Amniotic epithelial cell (primary cell): ENCODE measurements at places on chromosomes 2 and 18.

GRCh38 chr18:75474332-75474731 lies 46.8 kb upstream of the SMIM21 start:
- DNase-seq: no peak

DNA sequence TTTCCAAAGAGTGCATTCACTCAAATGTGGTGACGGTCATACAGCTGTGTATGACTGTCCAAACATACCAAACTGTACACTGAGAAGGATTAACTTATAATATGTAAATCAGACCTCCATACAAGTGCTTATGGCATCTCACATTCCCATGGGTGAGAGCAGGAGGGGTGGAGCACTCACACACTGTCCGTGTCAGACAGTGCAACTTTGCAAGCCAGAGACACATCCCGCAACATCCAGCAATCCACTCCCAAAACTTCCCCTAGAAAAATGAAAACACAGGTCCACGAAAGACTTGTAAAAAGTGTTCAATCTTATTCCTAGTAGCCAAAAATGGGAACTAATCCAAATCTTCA lies 36.4 kb downstream of the FAM168B start:
- DNase-seq: no peak

DNA sequence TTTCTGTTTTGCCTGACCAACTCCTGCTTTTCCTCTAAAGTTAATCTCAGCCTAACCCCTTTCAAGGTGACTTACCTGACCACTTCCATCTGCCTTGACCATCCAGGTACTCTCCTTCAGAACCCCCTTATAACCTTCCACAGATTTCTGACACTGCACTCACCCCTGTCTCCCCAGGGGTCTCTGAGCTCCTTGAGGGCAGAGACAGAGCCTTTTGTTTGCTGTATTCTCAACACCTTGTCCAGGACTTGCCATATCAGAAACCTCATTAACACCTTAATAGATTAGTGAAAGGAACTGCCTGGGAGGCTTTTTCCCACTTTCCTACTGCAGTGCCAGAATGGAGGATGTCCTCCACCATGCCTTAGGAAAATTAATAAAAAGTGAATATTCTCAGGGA lies 119.7 kb upstream of the SERPINE2 start:
- no peak for DNase-seq

DNA sequence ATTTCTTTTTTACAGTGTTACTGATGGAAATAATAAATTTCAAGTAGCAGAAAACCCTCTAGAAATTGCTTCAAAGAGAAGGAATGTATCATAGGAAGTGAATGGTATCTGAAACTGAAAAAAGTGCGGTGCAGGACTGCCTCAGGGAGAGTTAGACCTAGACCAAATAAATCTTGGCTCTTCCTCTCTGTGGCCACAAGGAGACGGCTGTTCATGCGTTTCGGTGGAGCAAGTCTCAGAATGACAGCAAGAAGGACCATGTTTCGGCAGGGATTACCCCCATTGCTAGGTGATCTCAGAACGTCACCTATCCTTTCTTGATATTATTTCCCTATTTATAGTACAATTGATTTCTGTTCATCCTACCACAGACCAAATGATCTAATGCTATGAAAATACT lies 522.3 kb downstream of the SOX11 start:
- DNase-seq: no peak

DNA sequence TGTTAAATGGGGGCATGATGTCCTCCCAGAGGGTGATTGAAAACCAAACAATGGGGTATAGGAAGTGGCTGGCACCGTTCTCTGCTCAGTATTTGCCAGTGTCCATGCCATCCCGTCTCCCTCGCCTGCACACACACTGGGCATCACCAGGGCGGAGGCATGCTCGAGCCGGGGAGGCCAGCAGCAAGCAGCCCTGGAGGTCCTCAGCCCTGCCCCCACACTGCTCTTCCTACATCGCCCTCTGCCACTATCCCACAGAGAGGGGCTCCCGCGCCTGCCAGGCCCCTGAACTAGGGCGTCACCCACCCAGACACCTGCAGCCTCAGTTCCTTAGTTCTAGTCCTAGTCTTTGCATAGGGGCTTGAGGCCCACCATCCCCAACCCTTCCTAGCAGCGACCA lies 50.9 kb downstream of the BIN1 start:
- DNase-seq: no peak

DNA sequence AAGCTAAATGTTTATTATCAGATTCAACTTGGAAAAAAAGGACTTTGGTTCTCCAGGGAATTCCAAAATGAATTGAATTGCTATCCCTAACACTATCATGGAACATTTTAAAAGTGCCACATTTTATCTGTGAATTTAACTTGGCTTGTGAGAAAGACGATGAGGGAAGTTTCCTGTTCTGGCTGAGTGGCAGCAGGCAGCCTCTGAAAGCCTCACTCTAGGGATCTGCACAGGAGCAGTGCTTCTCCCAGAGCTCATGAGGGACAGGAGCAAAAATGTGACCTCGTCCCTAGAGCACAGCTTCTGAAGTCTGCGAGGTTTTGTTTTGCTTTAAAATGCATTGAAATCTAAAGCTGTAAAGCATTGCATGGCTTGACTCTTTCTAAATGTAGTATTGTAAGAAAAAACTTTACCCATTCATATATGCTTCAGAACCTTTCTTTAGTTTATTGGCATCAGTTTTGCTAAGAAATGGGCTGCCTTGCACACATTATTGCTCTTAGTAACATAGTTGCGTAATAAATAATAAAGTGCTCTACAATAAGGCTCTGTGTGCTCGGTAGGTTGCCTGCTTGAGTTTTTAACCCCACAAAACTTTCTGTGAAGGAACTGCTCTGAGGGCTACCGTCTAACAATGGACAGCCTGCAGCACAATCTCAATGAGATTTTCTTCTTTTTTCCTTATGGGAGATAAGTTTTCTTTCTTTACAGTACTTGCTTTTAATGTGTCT lies 136.2 kb upstream of the CDCA7 start:
- DNase-seq: peak; percentile 16

- DNase-seq: no peak
Observed at GRCh38 chr18:39793609-39794008, 2161.4 kb upstream of the PIK3C3 start.

DNA sequence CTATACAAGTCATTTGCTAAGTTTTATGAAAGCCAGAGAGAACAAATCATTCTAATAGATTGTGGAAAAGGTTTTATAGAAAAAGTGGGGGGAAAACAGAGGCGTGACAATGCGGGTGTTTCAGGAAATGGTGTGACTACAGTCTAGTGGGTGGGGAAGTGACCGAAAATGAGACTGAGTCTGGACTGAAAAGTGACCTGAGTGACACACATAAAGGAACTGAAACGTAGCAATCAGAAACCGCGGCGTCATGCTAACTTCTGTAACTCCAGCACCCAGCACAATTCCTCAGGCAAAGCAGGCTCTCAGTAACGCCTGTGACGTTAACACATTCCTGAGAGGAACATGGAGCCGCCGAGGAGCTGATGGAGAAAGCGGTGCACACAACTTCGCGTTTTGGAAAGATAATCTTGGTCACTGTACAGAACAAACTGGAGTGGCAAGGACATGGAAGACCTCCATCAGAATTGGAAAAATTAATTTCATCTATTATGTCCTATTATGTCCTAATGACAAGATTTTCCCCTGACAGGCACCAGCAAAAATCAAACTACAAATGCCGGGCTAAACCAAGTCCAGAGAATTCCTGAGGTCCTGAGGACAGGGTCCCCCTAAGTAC lies 1.4 kb upstream of the CD226 start:
- peak; percentile 50 for DNase-seq

GRCh38 chr2:120320318-120320851 lies 25.6 kb upstream of the INHBB start:
- peak; percentile 65 for DNase-seq

GRCh38 chr18:50091509-50092244 lies 103.3 kb downstream of the MYO5B start:
- DNase-seq: no peak

GRCh38 chr18:32831781-32832180 lies 59.0 kb upstream of the KLHL14 start:
- DNase-seq: no peak

- DNase-seq: no peak
Observed at GRCh38 chr2:241813644-241814392, 4.8 kb downstream of the NEU4 start.

DNA sequence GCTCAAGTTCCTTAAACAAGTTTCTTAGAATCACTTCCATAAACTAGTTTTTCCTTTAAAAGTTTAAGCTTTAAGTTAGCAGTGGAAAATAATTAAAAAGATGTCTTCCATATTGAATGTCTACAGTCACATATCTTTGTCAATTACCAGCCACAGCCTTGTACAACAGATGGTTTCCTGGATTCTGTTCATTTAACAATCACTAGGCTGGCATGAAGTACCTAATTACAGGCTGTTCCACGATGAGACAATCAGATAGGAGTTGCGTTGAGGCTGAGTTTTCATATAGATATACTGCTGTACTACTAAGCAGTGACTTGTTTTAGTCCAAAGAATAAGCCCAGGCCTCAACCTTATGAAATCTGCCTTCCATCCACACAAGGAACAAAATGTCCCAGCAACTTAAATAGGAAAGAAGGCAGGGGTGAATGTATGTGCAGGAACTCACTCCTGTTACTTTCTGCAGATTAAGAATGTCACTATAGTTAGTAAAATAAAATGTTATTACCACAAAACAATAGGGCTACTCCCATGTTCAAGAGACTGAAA lies 131.0 kb downstream of the ZAP70 start:
- DNase-seq: peak; percentile 32

GRCh38 chr2:234494361-234495250 lies 2.3 kb downstream of the ARL4C start:
- DNase-seq: no peak

DNA sequence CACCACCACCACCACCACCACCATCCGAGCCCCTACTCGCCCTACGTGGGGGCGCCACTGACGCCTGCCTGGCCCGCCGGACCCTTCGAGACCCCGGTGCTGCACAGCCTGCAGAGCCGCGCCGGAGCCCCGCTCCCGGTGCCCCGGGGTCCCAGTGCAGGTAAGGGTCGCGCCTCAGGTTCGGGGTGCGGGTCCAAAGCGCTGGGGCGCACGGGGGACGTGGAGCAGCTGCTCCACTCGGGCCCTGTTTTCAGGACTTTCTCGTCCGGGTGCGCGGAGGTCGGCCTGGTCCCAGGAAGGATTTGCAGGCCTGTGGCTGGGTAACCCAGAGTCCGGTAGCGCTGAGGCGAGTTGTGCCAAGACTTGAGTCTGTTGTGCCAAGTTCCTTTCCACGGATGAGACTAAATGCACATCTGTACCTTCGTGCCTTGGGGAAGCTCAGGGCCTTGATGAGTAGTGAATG lies 2.8 kb downstream of the GATA6 start:
- peak; percentile 13 for DNase-seq

DNA sequence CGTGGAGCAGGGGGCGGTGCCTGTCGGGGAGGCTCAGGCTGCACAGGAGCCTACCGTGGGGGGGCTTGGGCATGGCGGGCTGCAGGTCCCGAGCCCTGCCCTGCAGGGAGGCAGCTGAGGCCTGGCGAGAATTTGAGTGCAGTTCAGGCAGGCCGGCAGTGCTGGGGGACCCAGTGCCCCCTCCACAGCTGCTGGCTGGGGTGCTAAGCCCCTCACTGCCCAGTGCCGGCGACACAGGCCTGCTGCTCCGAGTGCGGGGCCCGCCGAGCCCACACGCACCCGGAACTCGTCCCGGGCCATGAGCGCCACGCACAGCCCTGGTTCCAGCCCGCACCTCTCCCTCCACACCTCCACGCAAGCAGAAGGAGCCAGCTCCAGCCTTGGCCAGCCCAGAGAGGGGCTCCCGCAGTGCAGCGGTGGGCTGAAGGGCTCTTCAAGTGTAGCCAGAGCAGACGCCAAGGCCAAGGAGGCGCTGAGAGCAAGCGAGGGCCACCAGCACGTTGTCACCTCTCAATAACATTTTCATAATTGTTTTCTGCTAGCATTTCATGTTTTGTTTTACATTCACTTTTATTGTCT lies 1378.9 kb upstream of the CELF4 start:
- no peak for DNase-seq

GRCh38 chr18:45254709-45255082 lies 360.6 kb upstream of the SLC14A2 start:
- DNase-seq: no peak

GRCh38 chr18:46624127-46624526 lies 32.9 kb downstream of the LOXHD1 start:
- no peak for DNase-seq

GRCh38 chr18:54358495-54359040 lies 862 bp downstream of the C18orf54 start:
- peak; percentile 3 for DNase-seq

DNA sequence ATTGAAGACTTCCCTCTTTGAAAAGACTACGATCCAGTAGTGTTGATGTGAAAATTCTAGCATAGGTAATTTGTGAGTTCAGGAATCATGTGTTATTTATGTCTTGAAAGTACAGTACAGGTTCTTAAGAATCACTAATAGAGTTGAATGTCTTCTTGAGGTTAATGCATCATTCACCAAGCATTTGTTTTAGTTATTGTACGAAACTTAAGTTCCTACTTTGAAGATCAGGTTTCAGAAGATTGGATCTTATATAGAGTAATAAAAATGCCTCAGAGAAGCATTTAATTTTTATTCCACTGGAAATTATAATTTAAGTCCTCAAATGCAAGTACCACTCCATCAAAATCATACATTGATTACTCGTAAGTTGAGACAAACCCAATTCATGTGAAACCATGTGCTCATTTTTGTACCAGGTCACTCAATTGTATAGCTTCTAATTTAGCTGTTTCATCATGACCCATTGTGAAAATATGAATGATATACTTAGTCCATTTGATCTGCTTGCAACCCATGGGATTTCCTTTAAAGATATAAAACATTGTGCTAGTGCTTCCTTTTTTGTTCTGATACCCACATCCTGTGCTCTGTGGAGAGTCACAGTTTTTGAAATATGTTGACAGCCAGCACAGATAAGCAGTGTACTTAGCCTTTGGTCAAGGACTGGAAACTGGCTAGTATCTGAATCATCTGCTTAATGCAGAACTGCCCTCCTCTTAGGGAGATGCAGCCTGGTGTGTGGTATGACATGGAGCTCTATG lies 22.5 kb upstream of the RAB27B start:
- peak; percentile 100 for DNase-seq

DNA sequence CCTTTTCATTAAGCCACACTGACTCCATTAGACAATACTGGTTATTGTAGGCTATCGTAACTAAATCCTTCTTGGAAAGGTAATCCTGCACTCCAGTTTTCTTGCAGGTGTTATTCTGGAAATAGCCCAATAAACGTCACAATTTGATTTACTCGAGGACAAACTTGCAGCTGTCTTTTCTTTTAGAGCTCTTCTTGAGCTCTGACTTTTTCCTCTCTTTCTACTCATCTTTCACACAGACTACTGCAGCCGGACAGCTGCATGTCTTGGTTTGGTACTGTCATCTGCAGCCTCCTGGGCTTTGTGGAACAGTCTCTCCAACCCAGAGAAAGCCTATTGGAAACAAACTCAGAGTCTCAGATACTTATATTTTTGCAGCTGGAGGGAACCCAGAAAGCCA lies 23.0 kb upstream of the MSGN1 start:
- DNase-seq: no peak

- no peak for DNase-seq
Observed at GRCh38 chr2:169393068-169393590, 30.8 kb upstream of the LRP2 start.

- DNase-seq: no peak
Observed at GRCh38 chr18:23142251-23142929, 7.1 kb downstream of the CABLES1 start.
